ENCODE measurements at places on chromosomes 7 and 10.

GRCh38 chr7:153887749-153888569 lies 164.2 kb upstream of the DPP6 start:
- DNase-seq = no peak

DNA sequence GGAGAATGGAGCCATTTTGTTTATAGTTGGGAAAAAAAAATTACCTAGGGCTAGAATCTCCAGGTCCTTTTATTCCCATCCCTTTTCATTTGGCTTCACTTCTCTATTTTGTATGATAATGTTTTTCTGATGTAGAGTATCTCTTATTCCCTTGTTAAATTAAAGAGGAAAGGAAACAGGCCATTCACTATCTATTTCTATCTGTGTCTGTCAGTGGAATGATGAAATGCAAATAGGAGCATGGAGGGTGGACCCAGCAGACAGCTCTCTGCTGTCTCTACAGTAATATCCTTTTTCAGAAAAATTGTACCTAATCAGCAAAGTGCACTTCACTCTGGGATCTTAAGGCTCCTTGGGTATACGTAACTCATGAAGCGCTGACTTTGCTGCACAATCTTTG lies 136.0 kb downstream of the SRI start:
- DNase-seq = no peak

DNA sequence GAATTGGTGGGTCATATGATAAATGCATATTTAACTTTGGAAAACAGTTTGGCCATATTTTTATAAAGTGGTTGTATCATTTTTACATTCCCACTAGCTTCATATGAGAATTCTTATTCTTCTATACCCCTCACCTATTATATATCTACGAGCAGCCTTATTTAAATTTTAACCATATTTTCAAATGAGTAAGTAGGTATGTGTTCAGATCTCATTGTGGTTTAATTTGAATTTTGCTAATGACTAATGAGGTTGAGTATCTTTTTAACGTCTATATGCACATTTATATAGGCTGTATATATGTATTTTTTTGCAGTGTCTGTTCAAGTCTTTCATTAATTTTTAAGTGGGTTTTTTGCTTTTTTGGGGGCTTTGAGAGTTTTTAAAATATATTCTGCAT lies 14.2 kb downstream of the RAB18 start:
- DNase-seq = no peak

DNA sequence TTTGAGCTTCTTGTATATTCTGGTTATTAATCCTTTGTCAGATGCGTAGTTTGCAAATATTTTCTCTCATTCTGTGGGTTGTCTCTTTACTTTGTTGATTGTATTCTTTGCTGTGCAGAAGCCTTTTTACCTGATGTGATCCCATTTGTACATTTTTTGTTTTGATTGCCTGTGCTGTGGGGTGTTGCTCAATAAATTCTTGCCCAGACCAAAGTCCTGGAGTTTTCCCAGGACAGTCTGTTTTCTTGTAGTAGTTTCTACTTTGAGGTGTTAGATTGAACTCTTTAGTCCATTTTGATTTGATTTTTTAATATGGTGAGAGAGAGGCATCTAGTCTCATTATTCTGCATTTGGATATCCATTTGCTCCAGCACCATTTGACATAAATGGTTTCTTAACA lies 588.7 kb upstream of the MBL2 start:
- DNase-seq = no peak

- no peak for DNase-seq
These were observed 131.3 kb downstream of the EBF3 start for GRCh38 chr10:129832573-129833467.

GRCh38 chr7:86966916-86967315 lies 92.5 kb downstream of the ELAPOR2 start:
- no peak for DNase-seq

DNA sequence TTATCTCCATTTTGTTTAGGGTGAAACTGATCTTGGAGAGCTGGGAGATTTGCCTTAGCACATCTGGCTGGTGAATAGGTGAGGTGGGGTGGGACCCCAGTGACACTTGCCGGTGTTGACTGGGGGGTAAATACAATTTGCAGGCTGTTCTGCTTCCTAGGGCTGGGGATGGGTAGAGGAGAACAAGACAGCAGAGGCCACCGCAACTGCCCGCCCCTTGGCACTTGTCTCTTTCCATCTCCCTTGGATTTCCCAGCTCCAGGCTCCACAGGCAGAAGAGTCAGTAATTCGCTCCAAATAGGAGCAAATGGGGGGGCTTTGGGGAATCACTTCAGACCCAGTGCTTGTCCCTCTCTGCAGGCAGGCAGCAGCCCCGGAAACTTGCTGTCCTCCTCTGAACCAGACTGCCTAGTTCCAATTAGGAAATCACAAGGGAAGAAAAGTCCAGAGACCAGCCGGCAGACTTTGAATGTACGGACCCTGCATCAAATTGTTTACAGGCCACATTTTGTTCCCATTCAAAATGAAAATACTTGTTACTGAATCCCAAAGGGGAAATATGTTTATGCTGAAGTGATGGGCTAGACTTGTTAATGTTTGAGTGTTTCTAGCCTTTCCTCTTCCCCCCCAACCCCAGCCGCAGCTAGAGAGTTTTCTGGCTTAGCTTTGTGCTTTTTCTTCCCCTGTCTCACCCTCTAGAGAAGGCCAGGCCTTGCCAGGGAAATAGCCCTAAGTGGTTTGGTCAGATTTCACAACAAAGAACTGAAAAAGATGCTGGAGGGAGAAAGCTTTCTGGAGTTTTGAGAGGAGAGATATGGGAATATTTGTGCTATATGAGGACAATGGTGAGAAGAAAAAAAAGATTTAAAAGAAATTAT lies 10.0 kb upstream of the INPP5F start:
- DNase-seq = no peak

- DNase-seq = no peak
These were observed 231.1 kb downstream of the ARHGAP12 start for GRCh38 chr10:31697271-31698180.

DNA sequence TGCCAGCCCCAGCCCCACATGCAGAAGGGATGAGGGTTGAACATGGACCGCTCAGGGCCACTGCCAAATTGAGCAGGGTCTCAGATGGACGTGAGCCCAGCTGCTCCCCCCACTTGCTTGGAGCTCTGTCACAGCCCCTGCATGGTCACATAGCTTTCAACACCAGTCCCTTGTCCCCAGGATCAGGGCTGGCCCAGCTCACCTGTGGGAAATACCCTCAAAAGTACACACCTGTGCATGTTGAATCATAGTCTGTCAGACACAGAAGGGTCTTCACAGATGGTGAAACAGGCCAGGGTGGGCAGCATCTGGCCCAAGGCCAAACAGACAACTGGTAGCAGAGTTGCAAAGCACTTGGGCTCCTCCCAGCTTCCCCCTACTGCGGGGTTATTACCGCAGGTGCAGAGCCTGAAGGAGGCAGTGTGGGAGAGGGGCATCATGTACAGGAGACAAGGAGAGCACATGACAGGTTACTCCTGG lies 77.6 kb upstream of the UNC5B start:
- no peak for DNase-seq

- DNase-seq = no peak
These were observed 136.7 kb downstream of the EGFR start for GRCh38 chr7:55155351-55156117.

- DNase-seq = no peak
These were observed 231.4 kb downstream of the CREB5 start for GRCh38 chr7:28643584-28644340.

- DNase-seq = no peak
These were observed 78.7 kb downstream of the MYOF start for GRCh38 chr10:93403152-93404047.

GRCh38 chr7:150962290-150962552 lies 15.9 kb downstream of the KCNH2 start:
- no peak for DNase-seq
